ENCODE measurements at places on chromosomes 5 and 9. TPM values are rescaled to one million over a fixed set of nuclear protein-coding genes. Genes with fewer than 3 reads are reported as not detected.

The SLCO6A1 gene
- not detected for total RNA-seq

The RLN1 gene
- 0.18 TPM for total RNA-seq

The GLDC gene
- 0.65 TPM for total RNA-seq

The LRRC19 gene
- not detected for total RNA-seq

The CDC20B gene
- not detected for total RNA-seq

The PCDHA7 gene
- 0.18 TPM for total RNA-seq

The RNF183 gene
- total RNA-seq: not detected

The FRMD3 gene
- 2.0 TPM for total RNA-seq
